Daoy (cell line): ENCODE measurements at places on chromosomes 11 and 22. TPM values are rescaled to one million over a fixed set of nuclear protein-coding genes. Genes with fewer than 3 reads are reported as not detected.

- DNase-seq = no peak
Measured at GRCh38 chr22:50691521-50691920, 18.9 kb downstream of the SHANK3 start.

GRCh38 chr11:125594958-125595357, 2.3 kb downstream of the STT3A start:
- DNase-seq = no peak

- peak; percentile 17 for DNase-seq
Measured at GRCh38 chr11:108069947-108070346, 51.4 kb upstream of the ACAT1 start.

- peak; percentile 77 for DNase-seq
Measured at GRCh38 chr11:2860636-2861035, 24.9 kb downstream of the CDKN1C start.

GRCh38 chr11:132644520-132645239, 887.6 kb downstream of the OPCML start:
- DNase-seq = no peak

- no peak for DNase-seq
Measured at GRCh38 chr11:10653261-10653660, 40.3 kb downstream of the IRAG1 start.

GRCh38 chr22:42769574-42770447, 49.1 kb upstream of the A4GALT start:
- peak; percentile 74 for DNase-seq

DNA sequence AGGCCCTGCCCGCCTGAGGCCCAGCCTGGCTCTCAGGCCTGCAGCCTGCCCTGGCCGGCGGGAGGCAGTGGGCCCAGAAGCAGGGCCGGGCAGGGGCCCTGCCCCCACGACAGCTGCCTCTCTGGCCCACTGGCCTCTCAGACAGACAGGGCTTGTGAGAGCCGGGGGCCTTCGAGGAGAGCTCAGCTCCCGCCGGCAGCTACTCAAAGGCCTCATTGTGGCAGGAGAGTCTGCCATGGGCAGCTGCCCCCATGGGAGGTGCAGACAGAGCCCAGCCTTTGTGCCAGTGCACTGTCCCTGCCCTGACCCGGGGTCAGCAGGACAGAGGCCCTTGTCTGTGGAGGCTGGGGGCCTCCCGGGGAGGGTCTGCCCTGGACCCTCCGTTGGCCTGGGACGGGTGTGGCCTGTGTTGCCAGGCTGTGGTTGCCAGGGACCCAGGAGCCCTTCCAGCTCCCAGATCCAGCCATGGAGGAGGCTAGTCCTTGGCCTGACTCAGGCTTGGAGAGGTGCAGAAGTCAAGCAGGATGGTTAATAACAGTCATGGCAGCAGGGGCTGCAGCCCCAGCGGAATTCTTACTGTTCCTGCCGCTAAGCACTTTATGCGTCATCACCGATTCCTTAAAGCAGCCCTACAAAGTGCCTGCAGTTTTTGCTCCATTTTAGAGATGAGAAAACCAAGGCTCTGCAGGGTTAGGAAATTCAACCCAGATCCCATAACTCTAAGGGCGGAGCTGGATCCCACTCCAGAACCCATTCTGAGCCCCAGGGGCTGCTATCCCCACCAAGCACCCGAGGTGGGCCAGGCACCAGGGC, 12.5 kb downstream of the FLRT1 start:
- no peak for DNase-seq

DNA sequence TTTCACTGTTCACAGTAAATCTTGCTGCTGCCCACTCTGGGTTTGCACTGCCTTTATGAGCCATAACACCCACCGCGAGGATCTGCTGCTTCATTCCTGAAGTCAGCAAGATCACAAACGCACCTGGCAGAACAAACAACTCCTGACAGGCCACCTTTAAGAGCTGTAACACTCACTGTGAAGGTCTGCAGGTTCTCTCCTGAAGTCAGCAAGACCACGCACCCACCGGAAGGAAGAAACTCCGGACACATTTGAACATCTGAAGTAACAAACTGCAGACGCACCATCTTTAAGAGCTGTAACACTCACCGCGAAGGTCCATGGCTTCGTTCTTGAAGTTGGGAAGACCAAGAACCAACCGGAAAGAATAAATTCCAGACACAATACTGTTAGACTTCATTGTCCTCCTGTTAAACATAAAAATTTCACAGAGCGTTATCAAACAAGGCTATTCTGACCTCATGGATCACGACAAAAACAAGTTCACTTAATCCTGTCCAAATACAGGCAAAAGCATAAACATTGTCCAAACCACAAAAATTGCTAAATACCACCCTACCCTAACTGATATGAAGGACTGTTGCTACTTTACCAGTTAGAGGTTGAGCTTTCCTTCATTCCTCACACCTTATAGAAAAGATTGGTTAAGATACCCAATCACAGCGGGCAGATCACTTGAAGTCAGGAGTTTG, 3.0 kb upstream of the CCDC117 start:
- DNase-seq = no peak

DNA sequence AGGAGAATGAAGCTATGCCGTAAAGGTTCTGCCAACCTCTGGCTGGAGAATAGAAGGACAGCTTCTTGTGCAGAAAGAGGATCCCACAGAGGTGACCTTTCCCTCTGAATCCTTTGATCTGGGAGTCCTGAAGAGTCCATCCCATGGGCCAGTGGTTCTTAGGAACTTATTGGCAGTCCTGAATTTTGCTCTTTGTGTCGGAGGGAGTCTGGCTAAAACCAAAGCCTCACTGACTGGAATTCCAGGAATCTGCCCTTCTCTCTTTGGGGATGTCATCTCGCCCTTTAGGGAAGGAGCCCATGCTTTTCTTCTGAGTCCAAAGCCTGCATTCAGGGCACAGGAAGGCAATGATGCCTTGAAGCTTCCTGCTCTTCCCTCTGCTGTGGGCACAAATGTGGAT, 45.5 kb downstream of the PKNOX2 start:
- DNase-seq = no peak

- no peak for DNase-seq
Measured at GRCh38 chr11:16110886-16111285, 245.5 kb downstream of the SOX6 start.

DNA sequence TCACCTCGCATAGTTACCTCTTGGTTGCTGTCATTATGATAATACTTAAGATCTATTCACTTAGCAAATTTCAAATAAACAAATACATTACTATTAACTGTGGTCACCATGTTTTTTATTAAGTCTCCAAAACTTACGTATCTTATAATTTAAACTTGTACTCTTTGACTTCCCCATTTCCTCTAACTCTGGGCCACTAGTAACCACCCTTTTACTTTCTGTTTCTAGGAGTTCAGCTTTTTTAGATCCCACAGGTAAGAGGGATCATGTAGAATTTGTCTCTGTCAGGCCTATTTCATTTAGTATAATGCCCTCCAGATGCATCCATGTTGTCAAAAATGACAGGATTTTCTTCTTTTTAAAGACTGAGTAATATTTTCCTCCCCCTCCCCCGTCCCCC, 212.4 kb upstream of the C11orf87 start:
- no peak for DNase-seq

DNA sequence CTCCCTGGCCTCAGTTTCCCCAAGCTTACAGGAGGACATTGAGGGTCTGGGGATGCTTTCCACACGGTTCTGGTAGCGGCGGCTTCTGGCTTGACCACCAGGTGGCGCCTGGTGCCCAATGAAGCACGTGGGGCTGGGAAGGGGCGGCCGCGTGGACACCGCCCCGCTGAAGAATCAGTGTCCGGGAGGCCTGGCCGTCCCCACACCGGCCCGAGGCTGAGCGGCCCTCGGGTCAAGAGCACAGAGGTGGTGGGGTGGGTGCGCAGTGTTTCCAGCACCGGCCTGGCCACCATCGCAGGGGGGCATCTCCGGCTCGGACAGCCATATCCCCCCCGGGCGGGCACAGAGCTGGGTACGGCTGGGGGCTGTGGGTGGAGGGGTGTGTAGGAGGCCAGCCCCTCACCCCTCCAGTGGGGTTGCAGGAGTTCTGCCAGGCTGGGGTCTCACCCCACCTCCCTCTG, 27.8 kb upstream of the PPARA start:
- peak; percentile 71 for DNase-seq

DNA sequence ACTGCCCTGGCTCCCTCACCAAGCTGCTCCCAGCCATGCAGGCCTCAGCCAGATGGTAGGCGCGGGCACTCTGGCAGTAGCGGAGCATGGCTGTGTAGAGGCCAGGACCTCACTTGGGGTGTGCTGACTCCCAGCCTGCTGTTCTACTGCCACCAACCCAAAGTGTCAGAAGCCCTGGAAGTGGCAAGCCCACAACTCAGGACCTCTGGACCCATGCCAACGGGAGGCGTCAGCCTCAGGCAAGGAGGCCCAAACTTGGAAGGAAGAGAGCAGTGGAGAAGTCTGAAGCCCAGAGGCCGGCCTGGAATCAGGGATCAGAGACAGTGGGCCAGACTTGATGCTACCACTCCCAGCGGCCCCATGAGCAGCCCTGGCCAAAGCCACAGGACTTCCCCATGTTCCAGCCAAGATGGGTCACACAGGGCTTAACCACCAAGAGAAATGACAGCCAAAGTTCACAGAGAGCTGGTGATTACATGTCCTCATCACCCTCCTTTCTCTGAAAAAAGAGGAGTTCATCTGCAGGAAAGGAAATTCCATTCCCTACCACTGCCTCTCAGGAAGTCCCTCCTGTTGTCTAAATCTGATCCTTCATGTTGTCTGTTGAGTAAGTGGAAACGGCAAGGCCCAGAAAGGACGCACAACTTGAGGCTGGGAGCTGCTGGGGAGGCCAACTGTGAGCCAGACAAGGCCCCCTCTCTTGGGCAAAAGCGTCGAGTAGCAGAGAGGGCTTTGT, 4.4 kb downstream of the ARRB1 start:
- peak; percentile 36 for DNase-seq

- no peak for DNase-seq
Measured at GRCh38 chr11:65584723-65585171, 8.9 kb downstream of the EHBP1L1 start.

DNA sequence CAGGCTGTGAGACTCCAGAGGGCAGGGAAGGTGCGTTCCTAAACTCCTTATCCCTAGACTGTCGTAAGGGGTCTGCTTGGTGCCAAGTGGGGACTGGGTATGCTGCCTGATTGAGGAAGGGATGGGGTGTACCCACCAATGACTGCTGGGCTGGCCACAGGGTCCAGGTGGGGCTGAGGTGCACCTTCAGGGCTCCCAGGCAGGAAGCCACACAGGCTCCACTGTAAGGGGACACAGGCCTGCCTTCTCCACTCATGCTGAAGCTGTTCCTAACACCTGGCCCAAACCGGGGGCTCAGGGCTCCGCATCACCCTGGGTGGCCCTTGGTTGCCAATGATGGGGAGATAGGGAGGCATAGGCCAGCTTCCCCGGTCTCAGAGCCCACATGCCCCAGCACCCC, 20.4 kb downstream of the CABP7 start:
- no peak for DNase-seq

The OR51B2 gene
- total RNA-seq = not detected in 2 replicates

The NTM gene
- 15.8 and 21.6 TPM in 2 replicates for total RNA-seq

The INS gene
- not detected in 2 replicates for total RNA-seq

The SAA4 gene
- not detected in 2 replicates for total RNA-seq

The TRIM77 gene
- not detected in 2 replicates for total RNA-seq

The FGF19 gene
- total RNA-seq = not detected in 2 replicates

The TRPM5 gene
- total RNA-seq = 0.11 TPM in 1 of 2 replicates, not detected in the other

The LRRC55 gene
- under 0.01 and 0.03 TPM in 2 replicates for total RNA-seq
